GM12891 (cell line): ENCODE measurements at places on chromosomes 5 and 9.

GRCh38 chr9:99953861-99954507, 47.5 kb downstream of the STX17 start:
- no peak for DNase-seq

DNA sequence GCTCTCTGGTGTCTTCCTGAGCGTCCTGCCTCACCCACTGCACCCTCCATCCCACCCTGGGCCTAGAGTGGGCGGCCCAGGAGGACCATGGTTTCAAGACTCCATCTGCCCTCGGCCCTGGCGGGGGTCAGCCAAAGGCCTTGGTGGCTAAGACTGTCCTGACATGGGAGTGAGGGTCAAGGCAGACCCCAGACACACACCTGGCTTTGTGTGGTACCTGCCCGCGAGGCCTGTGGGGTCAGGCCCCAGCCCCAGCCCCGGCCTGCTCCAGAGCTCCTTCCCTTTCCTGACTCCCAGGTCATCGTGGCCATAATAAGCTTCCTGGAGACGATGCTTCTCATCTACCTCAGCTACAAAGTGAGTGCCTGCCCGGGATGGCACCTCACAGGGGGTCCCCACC, 54.6 kb downstream of the KCNT1 start:
- DNase-seq: no peak

DNA sequence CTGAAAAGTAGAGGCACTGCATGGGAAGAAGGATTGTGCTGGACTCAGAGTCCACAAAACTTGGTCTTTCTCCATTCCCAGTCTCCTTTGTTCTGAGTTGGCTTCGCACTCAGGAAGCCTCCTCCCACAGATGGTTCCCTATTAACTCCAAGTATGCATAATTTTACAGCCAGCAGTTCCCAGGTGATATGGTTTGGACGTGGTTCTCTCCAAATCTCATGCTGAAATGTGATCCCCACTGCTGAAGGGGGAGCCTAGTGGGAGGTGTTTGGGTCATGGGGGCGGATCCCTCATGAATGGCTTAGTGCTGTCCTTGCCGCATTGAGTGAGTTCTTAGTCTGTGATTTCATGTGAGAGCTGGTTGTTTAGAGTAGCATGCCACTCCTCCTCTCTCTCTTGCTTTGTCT, 86.6 kb downstream of the FEM1C start:
- no peak for DNase-seq

- no peak for DNase-seq
These were observed 36.9 kb upstream of the TESK1 start for GRCh38 chr9:35568196-35568595.

DNA sequence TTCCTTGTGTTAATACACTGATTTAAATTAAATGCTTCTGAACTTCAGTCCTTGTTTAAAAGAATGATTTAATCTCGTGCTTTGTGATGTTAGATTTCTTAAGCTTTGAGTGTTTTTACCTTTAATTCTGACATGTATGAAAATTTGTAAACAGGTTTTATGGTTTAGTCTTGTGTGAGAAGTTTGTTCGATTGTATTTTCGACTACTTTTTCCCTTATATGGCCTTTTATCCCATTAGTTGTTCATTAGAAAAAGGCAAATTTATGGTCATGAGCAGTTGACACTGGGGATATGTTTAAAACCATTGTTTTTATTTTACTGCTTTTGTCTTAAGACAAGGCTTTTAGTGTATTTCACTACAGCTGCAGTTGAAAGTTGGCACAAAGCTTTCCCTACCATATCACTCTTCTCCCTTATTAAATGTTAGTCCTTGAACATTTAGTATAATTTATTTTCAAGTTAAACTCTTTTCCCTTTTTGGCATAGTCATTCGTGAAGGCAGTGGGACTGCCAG, 3.3 kb downstream of the UBE2R2 start:
- no peak for DNase-seq

DNA sequence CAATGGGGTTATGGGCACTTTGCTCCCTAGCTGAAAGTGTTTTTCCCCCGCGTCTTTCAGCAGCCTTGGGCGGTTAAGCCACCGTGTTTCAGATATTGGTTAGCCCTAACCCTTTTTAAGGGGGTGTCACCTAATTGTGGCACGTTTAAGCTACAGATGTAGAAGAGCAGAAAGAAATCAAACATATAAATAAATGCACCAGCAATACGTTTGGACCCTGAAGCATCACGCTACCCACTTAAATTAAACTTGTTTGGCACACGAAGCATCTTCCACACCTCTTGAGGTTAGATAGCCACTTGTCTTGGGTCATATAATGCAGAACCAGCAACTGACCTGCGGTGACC, 768 bp downstream of the YTHDC2 start:
- no peak for DNase-seq

DNA sequence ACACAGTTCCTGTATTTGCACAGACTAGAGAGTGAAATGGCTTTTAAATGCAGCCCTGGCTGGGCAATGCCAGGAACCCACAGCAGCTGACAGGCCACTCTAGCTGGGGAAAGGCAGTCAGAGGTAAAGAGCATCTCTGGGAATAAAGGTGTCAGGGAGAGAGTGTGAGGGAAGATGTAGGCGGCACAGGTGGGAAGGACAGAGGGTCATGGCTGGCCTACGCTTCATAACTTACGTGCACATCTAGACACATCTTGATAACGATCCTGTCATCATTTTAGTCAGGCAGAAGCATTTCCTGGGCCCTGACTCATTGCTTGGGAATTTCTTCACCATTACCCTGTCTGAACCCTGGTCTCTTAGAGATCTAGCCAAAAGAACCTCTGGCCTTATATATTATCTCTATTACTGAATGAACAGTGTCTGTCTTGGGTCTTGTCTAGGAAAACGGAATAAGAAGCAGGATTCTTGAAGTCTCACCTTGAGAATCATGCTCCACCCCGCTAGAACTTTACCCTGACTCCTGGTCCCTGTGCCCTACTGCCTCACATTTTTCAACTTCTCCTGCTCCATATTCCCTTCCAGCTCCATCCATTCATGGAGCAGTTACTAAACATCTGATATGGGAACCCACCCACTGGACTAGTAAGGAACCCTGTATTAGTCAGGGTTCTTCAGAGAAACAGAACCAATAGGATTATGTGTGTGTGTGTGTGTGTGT, 106.4 kb upstream of the ELL2 start:
- DNase-seq: no peak

DNA sequence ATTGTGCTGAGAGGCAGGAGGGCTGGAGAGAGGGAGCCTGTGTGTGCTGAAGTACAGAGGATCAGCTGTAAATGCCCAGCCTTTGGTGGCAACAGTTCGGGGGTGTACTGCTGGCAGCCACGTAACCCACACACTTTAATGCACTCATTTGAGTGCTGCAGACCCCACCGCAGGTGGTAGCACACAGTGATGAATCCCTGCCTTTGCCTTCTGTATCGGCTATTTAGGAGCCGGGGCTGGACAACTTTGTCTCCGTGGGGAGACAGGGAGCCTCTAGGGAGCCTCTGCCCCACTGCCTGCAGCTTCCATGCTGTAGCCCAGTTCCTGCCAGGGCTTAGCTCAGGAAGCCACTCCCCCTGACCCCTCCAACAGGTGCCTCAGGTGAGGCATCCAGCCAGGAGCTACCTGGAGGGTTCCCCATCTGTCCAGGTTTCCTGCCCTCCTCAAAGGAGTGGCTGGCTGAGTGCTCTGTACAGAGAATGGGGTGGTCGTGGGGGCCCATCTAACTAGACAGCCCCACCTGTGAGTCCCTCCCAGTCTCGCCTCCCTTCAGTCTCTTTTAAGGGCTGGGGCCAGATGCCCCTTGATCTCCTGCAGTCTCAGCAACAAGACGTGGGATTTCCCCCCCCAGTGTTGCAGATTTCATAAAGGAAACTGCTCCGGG, 44.5 kb downstream of the SECISBP2 start:
- no peak for DNase-seq

GRCh38 chr9:21434202-21435014, 5.8 kb upstream of the IFNA1 start:
- no peak for DNase-seq
